ENCODE measurements at places on chromosomes 3 and 15.

GRCh38 chr3:190142041-190142440 is 21.3 kb upstream of the P3H2 start:
- DNase-seq = no peak

GRCh38 chr15:70650567-70651302 is 112.6 kb downstream of the UACA start:
- no peak for DNase-seq

DNA sequence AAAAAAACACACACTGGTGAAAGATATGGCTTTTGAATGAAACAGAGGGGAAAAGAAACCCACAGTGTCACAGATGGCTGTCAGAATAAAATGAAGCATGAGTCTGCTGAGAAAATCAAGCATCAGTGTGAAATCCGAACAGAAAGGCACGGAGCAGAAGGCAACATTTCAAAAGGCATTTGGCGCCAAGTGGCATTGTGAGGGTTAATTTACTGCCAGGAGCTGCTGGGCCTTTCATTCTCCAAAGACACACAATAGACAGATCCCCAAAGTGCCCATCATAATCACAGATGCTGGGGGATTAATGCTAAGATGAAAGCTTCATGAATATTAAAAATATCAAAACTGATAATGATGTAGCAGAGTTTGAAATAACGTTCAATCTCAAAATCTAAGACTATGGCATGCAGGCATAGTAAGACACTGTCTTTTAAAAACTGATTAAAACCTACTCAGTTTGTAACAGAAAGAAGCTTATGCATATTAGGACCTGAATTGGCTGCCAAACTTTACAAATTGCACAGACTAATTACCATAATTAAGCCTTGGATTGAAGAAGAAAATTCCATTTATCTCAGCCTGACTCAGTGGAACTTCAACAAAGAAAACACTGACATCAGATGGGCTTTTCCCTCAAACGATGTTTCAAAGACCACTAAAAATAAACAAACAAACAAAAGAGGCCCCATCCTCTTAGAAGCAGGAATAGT is 589.2 kb downstream of the ROBO1 start:
- DNase-seq = no peak

GRCh38 chr3:125310623-125311081 is 64.5 kb downstream of the ZNF148 start:
- DNase-seq = peak; percentile 77

GRCh38 chr3:171846597-171846996 is 3.4 kb downstream of the TMEM212 start:
- no peak for DNase-seq

DNA sequence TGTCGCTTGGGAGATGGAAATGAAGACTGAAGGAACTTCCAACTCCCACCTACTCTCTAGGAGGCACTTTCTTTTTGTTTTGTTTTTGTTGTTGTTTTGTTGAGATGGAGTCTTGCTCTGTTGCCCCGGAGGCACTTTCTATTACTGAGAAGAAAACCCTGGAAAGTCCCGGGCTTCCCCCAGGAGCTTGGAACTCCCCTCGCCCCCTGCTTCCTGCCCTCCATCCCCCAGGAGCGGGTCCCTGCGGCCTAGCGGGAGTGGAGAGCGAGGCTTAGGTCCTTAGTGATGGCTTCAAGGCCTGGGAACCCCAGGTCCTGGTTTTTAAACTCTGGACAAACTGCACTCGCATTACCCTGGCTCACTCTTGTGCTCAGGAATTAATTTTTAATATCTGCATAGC is 195.7 kb downstream of the OCA2 start:
- no peak for DNase-seq

GRCh38 chr3:3200632-3201212 is 21.2 kb upstream of the CRBN start:
- DNase-seq = no peak

GRCh38 chr15:53837263-53837662 is 77.8 kb upstream of the WDR72 start:
- no peak for DNase-seq

DNA sequence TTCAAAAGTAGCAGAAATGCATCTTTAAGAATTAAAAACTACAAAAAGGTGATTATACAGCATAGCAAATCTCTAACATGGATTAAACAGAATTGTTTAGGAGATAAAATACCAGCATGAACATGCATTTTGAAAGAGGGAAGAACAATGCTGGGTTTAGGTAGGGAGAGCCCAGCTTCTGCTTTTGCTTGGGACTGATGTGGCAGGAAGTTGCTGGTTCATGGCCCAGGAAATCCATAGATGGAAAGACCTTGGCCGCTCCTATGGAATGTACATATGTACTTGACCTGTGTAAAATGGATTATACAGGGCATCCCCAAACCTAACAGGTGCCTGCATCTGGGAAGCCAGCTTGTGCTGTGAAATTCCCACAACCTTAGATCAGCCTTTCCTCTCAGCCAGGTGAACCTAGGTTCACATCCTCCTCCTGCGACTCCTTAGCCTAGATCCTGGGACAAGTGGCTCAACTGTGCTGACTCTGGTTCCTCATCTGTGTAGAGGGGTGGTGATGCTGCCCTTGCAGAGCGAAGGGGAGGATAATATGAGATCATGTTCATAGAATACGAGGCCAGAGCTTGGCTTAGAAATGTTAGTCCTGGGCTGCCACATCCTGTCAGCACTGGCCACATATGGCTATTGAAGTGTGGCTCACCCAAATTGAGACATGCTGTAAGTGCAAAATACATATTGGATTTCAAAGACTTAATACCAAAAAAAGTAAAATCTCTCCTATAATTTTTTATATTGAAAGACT is 47.0 kb upstream of the PLXNA1 start:
- no peak for DNase-seq

DNA sequence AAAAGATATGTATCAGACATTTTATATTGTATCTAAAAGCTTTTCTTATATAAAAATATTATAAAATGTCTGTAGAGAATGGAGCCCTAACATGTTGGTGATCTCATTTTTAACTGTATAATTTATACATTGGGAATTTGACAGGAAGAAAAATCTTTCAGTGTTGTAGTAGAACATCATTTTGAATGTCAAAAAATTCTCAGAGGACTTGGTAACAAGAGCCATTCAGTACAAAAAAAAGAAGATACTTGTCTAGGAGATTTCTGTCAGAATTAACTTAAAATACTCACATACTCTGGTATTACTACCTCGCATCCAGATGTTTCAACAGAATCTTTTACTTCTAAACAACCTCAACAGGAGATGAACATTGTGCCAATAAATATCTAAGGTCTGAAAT is 1277.9 kb downstream of the ROBO2 start:
- DNase-seq = no peak

- no peak for DNase-seq
Measured at GRCh38 chr3:112115161-112115739, 17.8 kb downstream of the GCSAM start.
